Stimulated activated CD8-positive, alpha-beta memory T cell treated with anti-CD3 and anti-CD28 coated beads, Interleukin-7, amount 100 ng/mL, for 48 hours (primary cell): ENCODE measurements at places on chromosomes 7 and 10.
A peak's percentile ranks its signal among the peaks of the same experiment; 100 is the strongest.

DNA sequence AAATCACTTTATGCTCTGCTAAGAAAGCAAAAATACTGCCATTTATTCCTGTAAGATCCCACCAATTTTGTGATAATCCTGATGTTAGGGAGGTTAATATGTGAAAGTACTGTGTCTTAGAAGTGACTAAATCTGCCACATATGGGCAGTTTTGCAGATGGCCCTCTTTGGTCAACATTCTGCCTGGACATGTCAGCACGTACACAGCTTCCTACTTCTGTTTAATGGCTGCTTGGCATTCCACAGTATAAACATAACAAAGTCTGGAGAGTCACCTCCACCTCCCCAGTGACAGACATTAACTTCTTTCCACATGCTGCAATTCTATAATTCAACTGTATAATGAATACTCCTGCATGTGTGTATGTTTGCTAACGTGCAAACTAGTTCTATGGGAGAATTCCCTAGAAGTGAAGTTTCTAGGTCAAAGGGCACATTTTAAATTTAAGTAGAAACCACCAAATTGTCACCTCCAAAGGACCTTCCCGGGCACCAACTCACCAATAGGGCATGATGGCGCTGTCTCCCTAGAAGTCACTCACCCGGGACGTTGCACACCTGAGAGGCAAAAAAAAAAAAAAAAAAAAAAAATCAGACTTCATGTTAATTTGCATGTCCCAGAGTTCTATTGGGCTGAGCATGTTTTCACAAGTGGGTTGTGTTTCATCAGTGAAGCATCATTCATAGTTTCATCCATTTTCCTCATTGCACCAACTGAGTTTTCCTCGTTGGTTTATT is 38.9 kb downstream of the MKI67 start:
- DNase-seq, result no peak

GRCh38 chr7:112112822-112113255 is 93.4 kb downstream of the DOCK4 start:
- no peak for DNase-seq

GRCh38 chr10:3708852-3709251 is 76.2 kb downstream of the KLF6 start:
- DNase-seq, result no peak

DNA sequence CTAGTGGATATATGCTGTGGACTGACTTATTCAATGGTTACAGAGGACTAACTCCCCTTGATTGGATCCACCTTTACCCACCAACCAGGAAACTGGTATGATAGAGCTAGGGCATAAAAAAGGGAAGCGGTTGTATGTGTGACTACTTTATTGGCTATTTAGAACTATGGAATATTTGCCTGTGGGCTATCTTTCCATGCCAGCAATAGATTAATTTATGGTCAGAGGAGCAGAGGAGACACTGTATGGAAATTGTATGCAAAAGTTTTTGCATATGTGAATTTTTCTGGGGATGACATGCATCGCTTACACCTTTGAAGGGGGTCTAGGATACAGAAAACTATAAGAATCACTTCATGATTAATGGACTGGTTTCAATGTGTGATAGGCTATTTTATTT is 105.7 kb downstream of the LHFPL3 start:
- DNase-seq, result no peak

GRCh38 chr10:90911133-90912051 is 9.5 kb downstream of the ANKRD1 start:
- DNase-seq, result no peak

DNA sequence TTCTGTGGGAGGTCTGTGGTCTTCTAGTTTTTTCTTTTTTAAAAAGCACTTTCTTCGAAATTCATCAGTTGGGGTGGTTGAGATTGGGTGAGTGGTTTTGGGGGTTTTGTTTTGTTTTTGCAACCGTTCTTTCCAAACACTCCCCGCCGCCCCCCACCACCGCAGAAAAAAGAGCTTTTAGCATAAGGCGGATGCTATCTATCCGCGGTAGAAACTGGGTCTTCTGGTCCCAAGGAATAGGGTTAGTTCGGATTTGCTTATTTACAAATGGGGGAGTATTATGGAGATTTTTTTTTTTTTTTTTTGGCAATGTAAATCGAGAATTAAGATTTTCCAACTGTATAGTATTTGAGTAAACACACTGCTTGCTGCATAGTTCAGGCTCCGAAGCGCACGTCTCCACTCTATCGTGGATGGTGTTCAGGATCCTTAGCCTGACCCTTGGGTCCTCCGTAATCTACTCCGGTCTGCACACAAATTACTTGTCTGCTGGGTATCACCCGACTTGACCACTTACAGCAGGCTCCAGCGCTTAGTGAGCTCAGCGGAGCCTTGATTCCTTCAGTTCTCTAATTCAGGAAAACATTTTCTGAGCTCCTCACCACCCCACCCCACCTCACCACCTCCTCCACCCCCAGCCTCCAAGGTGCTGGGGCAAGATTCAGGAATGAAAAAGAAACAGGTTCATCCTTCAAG is 757 bp upstream of the NRCAM start:
- DNase-seq, result no peak

GRCh38 chr7:33421429-33421828 is 292.1 kb downstream of the BBS9 start:
- DNase-seq, result no peak

- no peak for DNase-seq
Observed at GRCh38 chr7:41628901-41629300, 74.0 kb downstream of the INHBA start.

- no peak for DNase-seq
Observed at GRCh38 chr10:34905200-34905927, 90.3 kb upstream of the PARD3 start.

DNA sequence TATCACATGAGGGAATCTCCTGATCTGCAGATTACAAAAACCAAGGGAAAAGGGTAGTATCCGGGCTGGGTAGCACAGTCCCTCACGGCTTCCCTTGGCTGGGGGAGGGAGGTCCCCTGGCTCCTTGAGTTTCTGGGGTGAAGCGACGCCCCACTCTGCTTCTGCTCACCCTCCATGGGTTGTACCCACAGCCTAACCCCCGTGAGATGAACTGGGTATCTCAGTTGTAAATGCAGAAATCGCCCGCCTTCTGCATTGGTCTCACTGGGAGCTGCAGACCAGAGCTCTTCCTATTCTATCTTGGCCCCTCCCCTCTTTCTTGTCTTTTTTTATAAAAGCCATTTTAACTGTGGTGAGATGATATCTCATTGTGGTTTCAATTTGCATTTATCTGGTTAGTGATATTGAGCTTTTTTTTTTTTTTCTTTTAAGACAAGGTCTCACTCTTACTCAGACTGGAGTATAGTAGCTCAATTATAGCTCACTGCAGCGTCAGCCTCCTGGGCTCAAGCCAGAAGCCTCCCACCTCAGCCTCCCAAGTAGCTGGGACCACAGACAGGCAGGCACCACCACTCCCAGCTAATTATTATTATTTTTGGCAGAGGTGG is 87.8 kb downstream of the ABCC2 start:
- DNase-seq, result peak; percentile 37

DNA sequence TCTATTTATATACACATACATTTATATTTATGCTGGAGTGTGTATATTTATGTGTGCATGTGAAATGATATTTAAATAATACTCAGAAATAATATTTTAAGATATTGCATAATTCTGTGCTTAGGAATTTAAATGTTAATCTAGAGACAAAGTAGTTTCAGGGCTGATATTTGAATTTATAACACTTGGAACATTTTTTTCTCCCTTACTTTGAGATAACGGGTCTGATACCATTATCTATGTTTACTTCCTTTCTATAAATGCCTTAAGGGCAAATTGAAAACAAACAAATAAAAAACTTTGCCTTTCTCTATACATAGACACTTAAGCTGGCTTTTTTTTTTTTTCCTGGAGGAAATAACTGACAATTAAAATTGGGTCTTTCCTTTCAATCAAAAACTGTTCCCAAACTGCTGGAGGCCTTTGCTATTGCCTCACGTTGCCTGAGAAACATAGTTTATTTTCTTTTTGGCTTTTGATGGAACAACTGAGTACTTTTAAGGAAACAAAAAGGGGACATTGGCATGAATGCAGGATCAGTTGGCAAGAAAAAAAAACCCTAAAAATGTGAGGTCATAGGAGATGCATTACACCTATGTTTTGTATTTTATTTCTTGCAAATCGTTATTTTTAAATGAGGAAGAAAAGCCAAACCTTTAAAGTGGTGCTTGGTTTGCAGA is 98.7 kb downstream of the ITGA8 start:
- DNase-seq, result no peak

- no peak for DNase-seq
Observed at GRCh38 chr7:151626422-151627115, 106.9 kb upstream of the RHEB start.

GRCh38 chr10:59833810-59834209 is 72.5 kb downstream of the CCDC6 start:
- no peak for DNase-seq

GRCh38 chr7:89054361-89054760 is 258.8 kb upstream of the TEX47 start:
- no peak for DNase-seq

GRCh38 chr7:2734751-2735571 is 47.0 kb downstream of the AMZ1 start:
- no peak for DNase-seq

DNA sequence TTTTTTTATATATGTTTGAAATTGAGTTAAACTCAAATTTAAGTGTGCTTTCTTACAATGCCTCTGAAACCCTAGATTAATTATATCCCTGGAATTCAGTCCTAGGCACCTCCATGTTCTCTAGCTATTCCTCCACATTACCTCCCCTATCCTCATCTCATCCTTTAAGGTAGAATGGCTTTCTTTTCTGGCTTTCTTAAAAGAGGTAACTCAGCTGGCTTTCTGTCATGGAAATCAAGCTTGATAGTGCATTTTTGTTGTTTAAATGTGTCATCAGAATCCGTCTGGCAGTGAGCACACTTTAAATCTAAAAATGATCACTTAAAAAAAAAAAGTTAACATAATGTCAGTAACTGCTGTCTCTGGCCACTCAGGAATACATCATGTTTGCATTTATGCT is 42.2 kb downstream of the AHR start:
- no peak for DNase-seq

DNA sequence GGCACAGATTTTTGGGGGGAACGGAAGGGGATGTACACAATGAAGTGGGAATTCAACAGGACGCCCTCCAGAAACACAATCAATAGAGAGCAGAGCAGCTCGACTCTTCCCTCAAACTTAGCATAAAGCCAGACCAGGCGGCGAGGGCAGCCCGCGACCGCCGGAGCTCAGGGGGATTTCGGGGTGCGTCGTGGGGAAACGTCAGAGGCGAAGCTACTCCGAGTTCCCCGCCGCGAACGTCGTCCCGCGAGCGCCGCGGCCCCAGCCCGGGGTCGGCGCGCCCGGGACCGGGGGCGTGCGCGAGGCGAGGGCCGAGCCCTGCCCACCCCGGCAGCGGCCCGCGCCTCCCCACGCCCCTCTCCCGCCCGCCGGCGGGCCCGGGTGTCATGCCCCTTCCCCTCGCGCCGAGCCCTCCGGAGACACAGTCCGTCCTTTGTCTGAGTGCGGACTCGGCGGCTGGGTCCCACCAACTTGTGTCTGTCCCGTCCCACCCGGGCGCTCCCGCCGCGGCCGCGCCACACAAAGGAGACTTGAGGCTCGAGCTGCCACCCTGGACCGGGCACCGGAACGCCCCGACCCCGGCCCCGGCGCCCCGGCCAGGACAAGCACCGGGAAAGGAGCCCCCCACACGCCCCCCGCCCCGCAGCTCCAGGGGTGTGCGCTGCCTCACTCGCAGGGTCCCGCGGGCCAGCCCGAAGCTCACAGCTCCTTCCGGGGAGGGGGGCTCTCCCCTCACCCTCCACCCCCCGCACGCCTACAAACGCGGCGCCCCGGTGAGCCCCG is 634 bp downstream of the EZH2 start:
- DNase-seq, result peak; percentile 26

- DNase-seq, result no peak
Observed at GRCh38 chr10:69866688-69867461, 65.2 kb downstream of the COL13A1 start.
